ENCODE measurements at places on chromosomes 16 and 17. TPM values are rescaled to one million over a fixed set of nuclear protein-coding genes. Genes with fewer than 3 reads are reported as not detected.

Gene CSH1
- total RNA-seq, result not detected

Gene CAPN15
- total RNA-seq, result 89.0 TPM

Gene MIS12
- total RNA-seq, result 37.2 TPM

Gene ADAM11
- total RNA-seq, result 0.09 TPM

Gene C1QTNF8
- not detected for total RNA-seq

Gene SLC12A3
- not detected for total RNA-seq

Gene TNK1
- total RNA-seq, result 1.2 TPM

All from T-helper 2 cell treated with Interferon-gamma antibody and Interleukin-4, amounts not matched to agents 100 ng/mL and 5 ng/mL, for 36 hours (primary cell).